ENCODE measurements at places on chromosomes 4 and X.

- DNase-seq: no peak
Measured at GRCh38 chr4:19829101-19829500, 422.6 kb upstream of the SLIT2 start.

- no peak for DNase-seq
Measured at GRCh38 chr4:169136330-169136729, 126.3 kb upstream of the CBR4 start.

GRCh38 chr4:92253986-92254671 is 49.6 kb upstream of the GRID2 start:
- DNase-seq: no peak

DNA sequence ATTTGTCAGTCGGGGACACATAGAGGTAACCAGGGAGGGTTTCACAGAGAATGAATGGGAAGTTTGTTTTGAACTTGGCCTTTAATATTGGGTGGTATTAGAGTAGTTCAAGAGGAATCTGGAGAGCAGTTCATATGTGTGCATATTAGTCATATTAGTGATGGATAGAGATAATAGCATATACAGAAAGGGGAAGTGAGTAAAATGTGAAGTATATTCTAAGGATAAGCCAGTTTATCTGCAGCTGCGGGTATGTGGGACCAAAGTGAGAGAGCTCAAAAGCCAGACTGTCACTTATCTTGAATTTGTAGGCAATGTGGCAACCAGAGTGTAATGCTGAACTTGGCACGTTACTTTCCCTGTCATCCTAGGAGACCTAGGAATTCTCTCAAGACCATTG is 169.9 kb downstream of the AFF2 start:
- DNase-seq: no peak

DNA sequence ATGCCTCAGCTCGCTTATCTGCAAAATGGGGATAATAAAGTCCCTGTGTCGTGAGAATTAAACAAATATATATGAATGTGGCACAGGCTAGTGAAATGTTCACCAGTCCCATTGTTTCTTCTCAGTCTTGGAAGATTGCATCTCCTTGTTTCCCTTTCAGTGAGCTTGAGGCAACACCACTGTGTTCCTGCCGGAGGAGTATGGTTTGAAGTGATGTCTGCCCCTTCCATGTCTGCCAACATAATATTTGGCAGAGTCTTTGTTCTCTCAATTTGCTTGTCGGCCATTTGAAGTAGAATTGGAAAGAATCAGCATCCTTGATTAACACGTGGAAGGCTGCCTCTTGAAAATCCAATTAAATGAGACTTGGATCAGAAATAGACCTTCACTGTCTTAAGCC is 1088.5 kb upstream of the INTU start:
- no peak for DNase-seq

- DNase-seq: no peak
Measured at GRCh38 chr4:173538148-173538908, 8.3 kb upstream of the HAND2 start.

DNA sequence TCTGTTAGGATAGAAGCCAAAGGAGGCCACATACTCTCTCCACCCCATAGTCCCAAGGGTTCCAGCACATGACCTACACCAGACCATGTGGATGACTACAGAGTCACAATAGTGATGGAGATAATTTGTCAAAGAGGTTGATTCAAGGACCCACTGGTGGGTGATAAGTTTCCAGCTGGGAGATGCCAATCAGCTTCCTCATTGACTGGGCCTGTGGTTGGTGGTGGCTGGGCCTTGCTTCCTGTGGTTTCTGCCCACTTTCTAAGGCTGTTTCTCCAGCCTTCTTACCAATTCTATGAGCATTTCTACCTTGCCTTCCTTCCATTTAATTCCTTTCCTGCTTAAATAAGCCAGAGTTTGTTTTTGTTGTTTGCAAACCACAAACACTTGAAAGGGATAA is 95.5 kb upstream of the CPEB2 start:
- no peak for DNase-seq

- no peak for DNase-seq
Measured at GRCh38 chrX:19748896-19749680, 138.3 kb downstream of the SH3KBP1 start.

GRCh38 chrX:41923978-41924683 is 777 bp upstream of the CASK start:
- DNase-seq: no peak

- DNase-seq: no peak
Measured at GRCh38 chr4:86344127-86344526, 15.7 kb downstream of the MAPK10 start.

DNA sequence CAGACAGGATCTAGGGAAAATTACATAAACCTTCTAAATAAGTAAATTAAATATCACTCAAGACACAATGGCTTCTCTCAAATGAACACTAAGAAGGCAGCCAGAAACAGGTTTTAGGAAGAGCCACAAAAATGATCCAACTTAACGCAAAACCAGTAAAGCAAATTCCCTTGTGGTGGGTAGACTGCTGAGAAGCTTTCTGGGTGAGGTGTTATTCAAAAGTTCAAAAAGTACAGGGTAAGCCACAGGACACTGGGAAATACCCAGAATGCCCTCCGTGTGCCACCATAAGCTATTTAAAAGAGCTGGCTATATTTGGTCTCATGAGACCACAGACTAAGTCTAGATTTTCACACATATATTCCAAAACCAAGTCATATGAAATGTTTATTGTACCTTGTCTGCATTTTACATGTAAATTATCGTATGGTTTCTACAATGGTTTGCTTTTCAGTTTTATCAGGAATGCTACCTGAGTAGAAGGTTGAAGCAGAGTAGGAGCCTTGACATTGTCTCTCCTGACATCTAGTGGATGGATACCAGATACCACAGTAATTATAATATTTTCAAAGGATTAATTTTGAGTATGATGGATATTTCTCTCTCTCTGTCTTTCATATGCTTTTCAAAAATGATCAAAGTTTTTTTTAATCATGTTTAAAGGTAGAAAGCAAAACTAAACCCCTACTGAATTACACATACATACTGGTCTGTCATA is 109.3 kb upstream of the KLHL13 start:
- DNase-seq: no peak

- no peak for DNase-seq
Measured at GRCh38 chrX:155886409-155886808, 5.3 kb downstream of the VAMP7 start.

GRCh38 chr4:5881340-5881739 is 11.5 kb downstream of the CRMP1 start:
- DNase-seq: no peak

- no peak for DNase-seq
Measured at GRCh38 chr4:44716597-44716996, 9.8 kb downstream of the GNPDA2 start.

GRCh38 chr4:153571006-153571545 is 104.9 kb downstream of the TMEM131L start:
- no peak for DNase-seq

DNA sequence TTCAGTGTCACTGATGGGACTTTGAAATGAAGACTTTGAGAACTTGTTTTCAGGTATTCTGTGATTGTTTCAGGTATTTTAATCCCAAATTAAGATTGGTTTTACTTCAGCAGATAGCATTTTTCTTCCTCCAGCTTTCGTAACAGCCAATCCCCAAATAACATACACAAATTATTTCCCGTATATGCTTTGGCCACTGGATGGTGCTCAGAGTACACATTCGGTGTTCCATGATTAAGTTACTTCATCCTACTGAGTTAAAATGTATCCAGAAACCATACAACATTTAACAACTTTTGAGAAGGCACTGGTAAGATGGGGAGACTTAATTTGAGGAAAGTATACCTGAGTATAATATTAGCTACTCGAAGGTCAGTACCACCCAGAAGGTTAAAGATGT is 233.4 kb upstream of the FAM47A start:
- DNase-seq: no peak

GRCh38 chr4:10347815-10348214 is 109.4 kb downstream of the ZNF518B start:
- DNase-seq: no peak

GRCh38 chr4:112765317-112765974 is 128.5 kb downstream of the LARP7 start:
- no peak for DNase-seq

DNA sequence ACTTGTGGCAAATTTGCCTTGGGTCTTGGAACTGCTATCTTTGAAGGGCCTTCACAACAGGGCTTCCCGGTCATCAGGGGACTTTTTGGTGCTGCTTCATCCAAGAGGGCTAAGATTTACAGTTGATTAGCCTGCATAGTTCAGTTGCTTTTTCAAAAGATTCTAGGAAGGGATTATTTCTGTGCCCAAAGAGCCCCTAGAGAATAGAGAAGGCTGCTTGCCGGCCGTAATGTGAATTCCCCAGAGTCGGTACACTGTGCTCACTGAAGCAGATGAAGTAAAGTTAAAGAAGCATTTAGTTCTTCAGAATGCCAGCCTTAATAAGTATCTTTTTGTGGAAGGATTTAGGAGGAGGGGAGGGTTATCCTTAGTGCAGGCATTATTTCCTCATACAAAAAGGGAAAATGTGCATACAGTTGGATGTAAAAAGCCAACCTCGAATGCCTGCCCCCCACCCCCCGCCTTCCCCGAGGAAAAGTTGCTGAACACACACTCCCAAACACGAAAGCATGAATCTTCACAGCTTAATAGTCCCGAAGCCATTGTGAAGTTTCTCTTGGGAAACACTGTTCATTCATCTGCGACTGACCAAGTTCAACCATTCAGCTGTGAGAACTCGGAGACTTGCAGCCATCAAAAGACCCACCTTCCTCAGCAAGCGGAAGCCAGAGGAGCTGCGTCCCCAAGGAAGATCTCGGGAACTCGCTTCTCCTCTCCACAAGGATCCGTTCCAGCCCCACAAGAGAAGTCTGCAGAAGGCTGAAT is 47.6 kb downstream of the ANOS1 start:
- DNase-seq: no peak

DNA sequence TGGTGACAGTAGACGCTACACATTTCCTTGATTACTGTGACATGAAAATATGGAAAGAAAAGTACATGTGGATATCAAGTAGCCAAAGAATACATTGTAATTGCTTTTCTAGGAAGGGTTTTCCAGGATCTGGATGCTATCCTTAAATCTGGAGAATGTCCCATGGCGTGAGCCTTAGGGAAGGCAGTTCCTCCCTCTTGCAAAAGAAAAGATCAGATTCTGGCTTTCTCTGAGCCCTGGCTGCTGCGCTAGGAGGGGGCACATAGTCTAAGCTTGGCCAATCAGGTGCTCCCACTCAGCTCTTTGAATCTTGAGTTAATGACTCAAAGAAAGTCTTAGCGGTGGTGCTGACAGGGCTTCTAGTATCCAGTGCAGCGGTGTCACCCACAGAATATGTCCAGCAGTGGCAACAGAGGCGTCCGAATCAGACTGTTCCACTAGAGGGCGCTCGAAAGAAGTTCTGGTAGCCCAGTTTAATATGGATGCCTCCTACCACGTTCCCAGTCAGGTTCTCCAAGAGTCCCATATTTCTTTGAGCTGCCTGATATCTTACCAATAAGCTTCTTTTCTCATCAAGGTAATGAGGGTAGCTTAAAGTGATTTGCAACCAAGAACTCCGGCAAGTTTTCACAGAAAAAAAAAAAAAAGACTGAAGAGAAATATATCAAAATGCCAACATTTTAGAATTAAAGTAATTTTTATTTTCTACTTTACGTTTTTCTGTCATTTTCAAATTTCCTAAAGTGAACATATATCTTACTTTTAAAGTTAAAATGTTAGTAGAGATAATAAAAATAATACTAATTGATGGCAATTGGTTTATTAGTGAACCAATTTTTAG is 213.4 kb upstream of the S100G start:
- DNase-seq: no peak

- no peak for DNase-seq
Measured at GRCh38 chrX:33336783-33337182, 125.4 kb upstream of the DMD start.

GRCh38 chr4:151567056-151567455 is 158.1 kb downstream of the FHIP1A start:
- DNase-seq: no peak

DNA sequence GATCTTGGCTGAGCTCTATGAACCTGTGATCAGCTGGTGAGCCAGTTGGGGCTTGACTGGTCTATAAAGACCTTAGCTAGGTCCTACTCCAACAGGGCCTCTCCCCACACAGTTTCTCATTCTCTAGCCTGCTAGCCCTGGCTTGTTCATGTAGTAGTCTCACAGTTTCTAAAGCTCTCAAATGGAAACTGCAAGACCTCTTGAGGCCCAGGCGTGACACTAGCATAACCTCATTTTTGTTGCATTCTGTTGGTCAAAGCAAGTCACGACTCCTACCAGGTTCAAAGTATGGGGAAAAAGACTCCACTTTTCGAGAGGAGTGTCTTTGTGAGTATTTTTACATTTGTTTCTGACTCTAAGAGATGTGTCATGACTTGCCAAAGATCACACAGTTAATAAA is 50.9 kb downstream of the CEP44 start:
- no peak for DNase-seq

DNA sequence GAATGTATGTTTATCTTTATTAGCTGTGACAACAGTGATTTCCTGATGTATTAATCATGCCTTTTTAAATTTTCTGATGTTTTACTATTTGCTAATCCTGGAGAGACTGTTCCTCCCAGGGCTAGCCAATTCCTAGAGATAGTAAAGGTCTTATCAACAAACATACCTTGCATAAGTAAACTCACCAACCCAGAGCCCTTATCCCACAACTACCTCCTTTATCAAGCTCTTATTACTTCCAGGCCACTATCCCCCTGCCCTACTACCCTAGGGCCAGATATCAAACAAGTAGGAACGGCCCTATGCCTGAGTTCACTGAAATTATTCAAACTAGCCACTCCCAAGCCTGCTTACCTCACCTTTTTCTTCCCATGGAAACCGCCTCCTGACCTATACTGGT is 58.2 kb upstream of the NPNT start:
- no peak for DNase-seq

DNA sequence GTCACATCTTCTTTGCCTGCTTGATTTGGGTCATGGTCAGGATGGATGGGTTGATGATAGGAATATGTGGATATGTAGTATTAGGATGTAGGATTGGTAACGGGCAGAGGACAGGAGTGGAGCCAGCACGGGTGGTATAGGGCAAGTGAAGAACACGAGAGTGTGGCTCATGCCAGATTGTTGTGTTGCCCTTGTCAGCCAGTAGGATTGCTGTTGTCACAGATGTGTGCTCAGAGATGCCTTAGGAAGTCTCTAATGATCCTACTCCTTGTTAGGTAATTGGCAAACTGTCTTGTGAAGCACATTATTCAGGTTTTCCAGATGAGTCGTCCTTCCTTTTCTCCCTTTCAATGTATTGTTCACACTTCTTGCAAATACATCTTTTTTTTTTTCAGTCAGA is 5.5 kb downstream of the ATP10D start:
- no peak for DNase-seq

GRCh38 chr4:32226204-32226603 is 1506.0 kb downstream of the PCDH7 start:
- DNase-seq: no peak

- DNase-seq: no peak
Measured at GRCh38 chr4:11072999-11073398, 355.7 kb downstream of the HS3ST1 start.

DNA sequence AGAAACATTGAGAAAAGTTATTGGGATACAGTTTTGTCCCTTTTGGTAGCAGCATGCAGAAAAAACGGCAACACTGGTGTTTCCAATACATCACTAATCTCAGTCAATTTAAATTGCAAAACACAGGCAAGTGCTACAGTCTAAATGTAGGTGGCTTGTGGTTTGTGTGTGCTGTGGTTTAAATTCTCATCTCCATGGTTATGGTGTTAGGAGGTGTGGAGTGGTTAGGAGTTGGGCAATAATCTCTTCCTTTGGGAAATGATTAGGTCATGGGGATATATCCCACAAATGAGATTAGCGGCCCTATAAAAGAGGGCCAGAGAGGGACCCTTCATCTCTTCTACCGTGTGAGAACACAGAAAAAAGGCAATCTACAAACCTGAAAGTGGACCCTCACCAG is 1344.3 kb downstream of the ADGRL3 start:
- no peak for DNase-seq

- DNase-seq: no peak
Measured at GRCh38 chr4:148563684-148564083, 121.5 kb upstream of the NR3C2 start.
